Bronchial smooth muscle cell (primary cell): ENCODE measurements at places on chromosomes 12 and 14. TPM values are rescaled to one million over a fixed set of nuclear protein-coding genes. Genes with fewer than 3 reads are reported as not detected.

ARPC3 gene
- 88.1 and 183 TPM in 2 replicates for total RNA-seq

HOXC4 gene
- 0.16 TPM in 1 of 2 replicates, not detected in the other for total RNA-seq

KRT83 gene
- not detected in 2 replicates for total RNA-seq

PPP1R36 gene
- total RNA-seq, result 0.69 and 0.79 TPM in 2 replicates

TRIAP1 gene
- 21.0 and 32.2 TPM in 2 replicates for total RNA-seq

C12orf50 gene
- total RNA-seq, result not detected in 2 replicates

ACYP1 gene
- total RNA-seq, result 22.4 and 23.5 TPM in 2 replicates
